ENCODE measurements at places on chromosomes 3 and 15.

- no peak for DNase-seq
Measured at GRCh38 chr3:38690185-38690584, 40.7 kb upstream of the SCN5A start.

DNA sequence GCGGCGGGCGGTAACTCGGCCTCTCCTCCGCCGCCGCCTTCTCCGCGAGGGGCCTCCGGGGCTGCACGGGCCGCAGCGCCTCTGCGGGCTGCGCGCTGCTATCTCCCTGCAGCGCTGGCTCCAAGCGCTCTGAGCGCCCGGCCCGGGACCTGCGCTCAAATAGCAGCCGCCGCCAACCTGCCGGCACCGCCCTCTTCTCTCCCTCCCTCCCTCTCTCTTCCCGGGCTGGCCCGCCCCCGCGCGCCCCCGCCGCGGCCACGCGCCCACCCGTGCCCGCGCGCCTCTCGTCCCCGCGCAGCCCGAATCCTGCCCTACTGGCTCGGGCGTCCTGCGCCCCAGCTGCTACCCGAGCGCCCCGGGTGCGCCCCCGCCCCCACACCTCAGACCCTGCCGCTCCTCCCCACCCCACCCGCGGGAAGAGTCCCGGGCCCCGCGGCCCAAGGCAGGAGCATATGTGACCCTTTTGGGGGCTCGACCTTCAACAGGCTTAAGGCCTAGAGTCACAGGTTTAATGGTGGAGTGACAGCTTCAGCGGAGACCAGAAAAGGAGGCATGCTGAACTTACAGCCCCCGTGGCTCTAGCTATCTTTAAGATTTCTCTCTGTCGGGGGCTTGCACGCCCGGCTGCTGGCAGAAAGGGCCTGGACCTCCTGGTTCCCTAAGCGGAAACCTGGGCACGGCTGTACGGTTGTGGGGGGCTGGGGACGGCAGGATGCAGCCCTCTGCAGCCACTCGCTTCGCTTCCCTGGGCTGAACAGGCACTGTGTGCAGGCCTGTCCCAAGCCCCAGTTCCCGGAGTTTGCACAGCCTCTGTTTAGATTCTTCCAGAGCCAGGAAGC is at the start of gene CACNA2D2:
CACNA2D2 (minus strand) TSS at position 131 of the 839 bp plus-strand sequence. CDS start 211 bp downstream, outside the sequence.
- DNase-seq, result peak; percentile 63

- DNase-seq, result no peak
Measured at GRCh38 chr3:142990721-142991120, 10.6 kb upstream of the U2SURP start.

DNA sequence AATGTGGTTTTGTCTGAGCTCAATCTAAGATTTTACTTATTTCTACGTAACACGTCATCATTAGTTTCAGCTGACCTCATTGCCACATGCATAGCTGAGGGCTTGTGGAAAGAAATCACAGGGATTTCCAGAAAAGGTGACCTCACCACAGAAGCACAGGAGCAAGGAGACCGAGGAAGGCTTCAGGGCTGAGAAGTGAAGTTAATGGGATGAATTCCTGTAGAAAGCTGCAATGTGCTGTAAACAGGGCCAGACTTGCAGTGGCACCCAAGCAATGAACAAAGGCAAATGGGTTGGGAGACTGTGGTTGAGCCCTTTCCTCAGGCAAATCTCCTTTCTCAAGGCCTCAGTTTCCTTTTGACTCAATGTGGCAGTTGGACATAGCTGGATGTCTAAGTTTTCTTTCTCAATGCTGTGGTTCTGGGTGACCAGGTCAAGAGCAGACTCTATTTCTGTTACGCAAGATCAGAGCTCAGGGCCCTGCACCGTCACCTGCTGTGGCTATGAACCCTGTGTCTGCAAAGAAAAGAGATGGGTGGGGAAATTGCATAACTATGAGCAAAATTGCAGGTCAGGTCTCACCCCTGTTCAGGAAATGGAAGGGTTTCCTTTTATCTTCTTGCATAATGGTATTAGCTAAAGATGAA is 252.2 kb upstream of the TBL1XR1 start:
- DNase-seq, result no peak

- DNase-seq, result no peak
Measured at GRCh38 chr3:192957441-192958021, 39.9 kb upstream of the MB21D2 start.

DNA sequence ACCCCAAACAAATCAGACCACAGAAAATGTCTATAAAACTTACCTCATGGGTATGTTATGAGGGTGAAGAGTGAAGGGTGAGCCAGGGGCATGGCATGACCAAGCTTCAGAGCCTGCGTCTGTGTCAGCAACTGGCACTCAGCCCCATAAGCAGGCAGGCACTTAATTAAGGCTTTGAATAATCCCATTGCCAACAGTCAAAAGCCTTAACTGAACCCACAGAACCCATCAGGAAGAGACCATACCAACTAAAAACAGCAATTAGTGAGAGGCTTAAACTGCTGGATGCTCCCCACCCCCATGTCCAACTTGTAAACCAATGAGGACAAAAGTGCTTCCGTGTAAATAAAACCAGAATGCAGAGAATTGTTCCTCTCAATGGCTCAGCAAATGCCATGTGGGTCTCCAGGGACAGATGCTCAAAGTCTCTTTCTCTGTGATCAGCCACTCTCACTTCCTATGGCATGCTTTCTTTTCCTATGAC is 126.0 kb downstream of the MYLK start:
- no peak for DNase-seq

GRCh38 chr15:51668446-51668845 is 12.9 kb upstream of the SCG3 start:
- DNase-seq, result no peak

GRCh38 chr15:62985768-62986167 is 56.8 kb upstream of the TPM1 start:
- DNase-seq, result no peak

- no peak for DNase-seq
Measured at GRCh38 chr15:44296625-44297524, 8.4 kb downstream of the GOLM2 start.

DNA sequence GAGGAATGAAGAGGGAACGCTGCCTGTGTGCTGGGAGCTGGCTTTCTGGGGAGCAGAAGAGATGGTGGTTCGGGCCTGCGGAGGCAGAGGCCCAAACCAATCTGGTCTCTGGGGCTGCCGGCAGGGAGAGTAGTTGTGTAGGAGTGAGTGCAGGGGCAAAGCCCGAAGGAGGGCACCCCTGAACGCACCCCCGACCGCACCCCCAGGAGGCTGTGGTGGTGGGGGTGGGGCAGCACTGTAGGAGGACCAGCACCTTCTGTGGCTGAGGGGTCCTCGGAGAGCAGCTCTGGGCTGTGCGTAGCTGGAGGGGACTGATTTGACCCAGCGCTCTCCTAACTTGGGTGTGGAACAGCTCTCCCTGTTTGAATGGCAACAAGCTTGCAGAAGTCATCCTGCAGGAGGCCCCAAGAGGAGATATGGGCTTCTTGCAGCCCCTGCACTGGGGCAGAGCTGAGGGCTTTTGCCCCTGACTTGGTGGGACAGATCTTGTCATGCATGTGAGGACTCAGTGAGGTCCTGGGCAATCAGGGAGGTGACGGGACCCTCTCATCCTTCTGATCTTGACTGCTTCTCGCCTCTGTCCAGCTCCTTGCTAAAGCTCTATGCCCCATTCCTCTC is 26.1 kb downstream of the C15orf39 start:
- no peak for DNase-seq

- DNase-seq, result no peak
Measured at GRCh38 chr15:57667171-57667849, 39.2 kb upstream of the POLR2M start.

GRCh38 chr3:99856437-99857220 is 39.0 kb downstream of the CMSS1 start:
- DNase-seq, result no peak

- DNase-seq, result no peak
Measured at GRCh38 chr15:85974742-85975141, 104.9 kb upstream of the AGBL1 start.

DNA sequence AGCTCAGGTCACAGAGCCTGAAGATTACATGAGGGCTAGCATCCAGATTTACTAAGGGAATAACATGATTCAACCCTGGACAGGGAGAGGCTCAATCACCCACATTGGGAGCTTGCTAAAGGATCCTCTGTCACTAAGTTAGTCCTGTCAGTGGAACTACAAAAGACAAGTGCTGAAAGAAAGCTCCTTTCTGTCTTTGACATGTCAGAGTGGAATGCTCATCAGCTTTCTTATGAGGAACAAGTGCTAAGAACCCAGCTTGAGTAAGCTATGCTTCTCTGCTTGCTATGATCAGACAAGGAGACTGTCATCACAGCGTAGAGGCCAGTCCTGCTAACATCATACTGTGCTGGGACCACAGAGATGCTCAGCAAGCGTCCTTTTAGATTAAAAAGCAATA is 74.5 kb downstream of the MB21D2 start:
- no peak for DNase-seq

DNA sequence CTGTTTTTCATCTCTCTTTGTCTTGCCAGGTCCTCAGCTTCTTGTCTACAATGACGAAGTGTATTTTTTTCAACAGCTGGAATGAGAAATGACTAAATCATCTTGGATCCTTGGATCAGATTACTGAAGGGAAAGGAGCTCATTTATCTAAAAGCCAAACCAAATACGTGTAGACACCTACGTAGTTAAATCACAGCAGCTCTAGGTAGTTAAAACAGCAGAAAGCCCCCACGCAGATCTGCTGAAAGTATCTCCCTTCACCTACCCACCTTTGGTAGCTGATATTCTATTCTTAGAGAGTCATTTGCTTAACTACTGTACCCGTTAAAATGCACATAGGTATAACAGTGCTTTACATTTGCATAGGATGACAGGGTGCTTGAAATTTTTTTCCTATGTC is 105.5 kb upstream of the WNT5A start:
- DNase-seq, result no peak

DNA sequence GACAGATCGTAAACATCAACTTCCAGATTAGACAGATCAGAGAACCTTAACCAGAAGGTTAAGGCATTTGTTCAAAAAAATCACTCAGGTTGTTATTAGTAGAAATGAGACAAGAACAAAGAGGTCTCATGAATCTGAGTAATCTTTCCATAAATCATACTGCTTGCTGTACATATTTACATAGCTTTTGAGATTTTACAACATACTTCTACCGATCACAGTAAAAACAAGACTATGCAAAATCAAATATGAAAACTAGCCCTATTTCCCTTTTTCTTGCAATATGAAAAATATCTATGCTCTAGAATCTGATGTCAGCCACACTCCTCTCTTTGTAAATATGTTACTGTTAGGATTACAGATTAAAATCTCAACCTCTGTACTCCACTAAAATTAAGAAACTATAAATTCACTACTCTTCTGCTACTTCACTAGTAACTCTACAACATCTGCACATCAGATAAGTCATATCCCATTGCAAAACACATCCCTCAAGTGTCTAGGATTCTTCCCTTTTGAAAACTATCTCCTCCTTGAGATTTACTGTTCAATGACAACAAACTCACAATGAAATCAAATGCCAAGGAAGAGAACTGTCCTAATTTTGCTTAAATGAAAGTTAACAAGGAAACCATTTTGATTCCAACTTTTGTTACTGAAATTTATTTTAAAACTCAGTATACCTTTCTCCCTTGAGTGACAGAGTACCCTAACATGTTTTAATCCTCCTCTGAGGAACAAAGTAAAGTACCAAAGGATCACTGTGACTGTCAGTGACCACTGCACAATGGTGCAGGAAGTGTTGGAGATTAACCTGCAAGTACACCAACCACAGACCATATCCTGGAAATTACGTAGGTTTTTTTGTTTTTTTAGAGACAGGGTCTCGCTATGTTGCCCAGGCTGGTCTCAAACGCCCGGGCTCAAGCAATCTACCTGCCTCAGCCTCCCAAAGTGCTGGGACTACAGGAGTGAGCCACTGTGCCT is 12.8 kb downstream of the DCUN1D1 start:
- DNase-seq, result no peak

DNA sequence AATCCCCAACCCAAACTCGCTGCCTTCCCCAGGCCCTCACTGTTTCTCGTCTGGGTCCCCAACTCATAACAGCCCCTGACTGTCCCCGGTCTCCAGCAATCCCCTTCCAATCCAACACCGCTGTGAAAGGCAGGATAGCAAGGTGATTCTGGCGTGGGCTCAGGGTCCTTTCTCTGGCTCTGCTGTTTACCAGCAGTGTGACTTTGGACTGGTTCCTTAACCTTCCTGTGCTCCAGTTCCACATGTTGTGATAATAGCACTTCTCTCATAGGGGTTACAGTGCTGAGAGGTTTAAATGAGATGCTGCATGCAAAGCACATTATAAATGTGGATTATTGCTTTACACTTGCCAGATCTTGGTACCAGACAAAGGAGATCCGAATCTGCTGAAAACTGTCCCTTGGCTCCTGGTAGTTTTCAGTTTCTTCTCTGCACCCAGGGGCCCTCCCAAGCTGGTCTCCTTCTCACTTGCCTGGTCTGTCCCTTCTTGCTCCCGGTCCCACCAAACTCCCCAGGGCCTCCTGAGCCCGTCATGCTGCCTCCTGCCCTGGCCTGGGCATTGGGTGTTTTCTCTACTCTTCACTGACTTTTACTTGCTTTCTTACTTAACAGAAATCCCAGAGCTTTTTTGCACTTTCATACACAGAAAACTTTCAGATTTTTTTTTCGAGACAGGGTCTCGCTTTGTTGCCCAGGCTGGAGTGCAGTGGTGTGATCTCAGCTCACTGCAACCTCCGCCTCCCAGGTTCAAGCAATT is 26.8 kb upstream of the CYP11A1 start:
- DNase-seq, result no peak

GRCh38 chr15:51085764-51086163 is 8.9 kb downstream of the TNFAIP8L3 start:
- no peak for DNase-seq

GRCh38 chr15:36658312-36658711 is 78.9 kb downstream of the CDIN1 start:
- no peak for DNase-seq

DNA sequence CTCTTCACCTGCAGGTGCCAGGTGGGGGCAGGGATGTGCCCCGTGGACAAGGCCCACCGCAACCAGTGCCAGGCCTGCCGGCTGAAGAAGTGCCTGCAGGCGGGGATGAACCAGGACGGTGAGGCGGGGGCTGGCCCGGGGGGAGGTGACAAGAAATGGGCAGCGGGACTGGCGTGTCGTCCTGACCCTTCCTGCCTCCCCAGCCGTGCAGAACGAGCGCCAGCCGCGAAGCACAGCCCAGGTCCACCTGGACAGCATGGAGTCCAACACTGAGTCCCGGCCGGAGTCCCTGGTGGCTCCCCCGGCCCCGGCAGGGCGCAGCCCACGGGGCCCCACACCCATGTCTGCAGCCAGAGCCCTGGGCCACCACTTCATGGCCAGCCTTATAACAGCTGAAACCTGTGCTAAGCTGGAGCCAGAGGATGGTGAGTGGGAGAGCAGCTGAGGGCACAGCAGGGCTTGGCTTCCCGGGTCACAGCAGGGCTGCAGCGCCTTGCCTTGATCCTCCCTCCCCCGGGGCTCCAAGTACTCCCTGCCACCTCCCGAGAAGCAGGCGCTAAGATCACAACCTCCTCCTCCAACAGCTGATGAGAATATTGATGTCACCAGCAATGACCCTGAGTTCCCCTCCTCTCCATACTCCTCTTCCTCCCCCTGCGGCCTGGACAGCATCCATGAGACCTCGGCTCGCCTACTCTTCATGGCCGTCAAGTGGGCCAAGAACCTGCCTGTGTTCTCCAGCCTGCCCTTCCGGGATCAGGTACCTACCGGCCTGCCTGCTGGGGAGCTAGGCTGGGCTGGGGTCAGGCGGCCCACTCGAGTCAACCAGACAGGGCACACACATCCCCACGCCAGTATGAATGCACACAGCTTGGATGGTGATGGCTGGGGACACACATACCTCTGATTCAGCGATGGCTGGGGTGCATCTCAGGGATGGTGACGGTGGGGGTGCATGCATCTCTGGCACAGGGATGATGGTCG is 1.7 kb downstream of the NR2E3 start:
- no peak for DNase-seq

GRCh38 chr3:136146981-136147729 is 49.0 kb downstream of the MSL2 start:
- DNase-seq, result no peak

GRCh38 chr15:69780374-69780773 is 317.3 kb downstream of the TLE3 start:
- DNase-seq, result no peak

Data from activated T-helper 1 cell treated with Interleukin-2 at 50 U/mL for 16 hours (primary cell).